ENCODE measurements at places on chromosomes 2 and 18. TPM values are rescaled to one million over a fixed set of nuclear protein-coding genes. Genes with fewer than 3 reads are reported as not detected.

The ALPG gene
- not detected for total RNA-seq

The IRS1 gene
- 14.0 TPM for total RNA-seq

The PPM1G gene
- 32.0 TPM for total RNA-seq

The ASIC4 gene
- 0.32 TPM for total RNA-seq

The C2orf80 gene
- total RNA-seq, result not detected

The GCG gene
- not detected for total RNA-seq

The GPR75 gene
- total RNA-seq, result 3.0 TPM

The CDH2 gene
- total RNA-seq, result 367 TPM

The CXCR1 gene
- 1.9 TPM for total RNA-seq
